NCI-H187 treated with DMSO at 0.1 percent for 48 hours (cell line): ENCODE measurements at places on chromosomes 4 and X.

DNA sequence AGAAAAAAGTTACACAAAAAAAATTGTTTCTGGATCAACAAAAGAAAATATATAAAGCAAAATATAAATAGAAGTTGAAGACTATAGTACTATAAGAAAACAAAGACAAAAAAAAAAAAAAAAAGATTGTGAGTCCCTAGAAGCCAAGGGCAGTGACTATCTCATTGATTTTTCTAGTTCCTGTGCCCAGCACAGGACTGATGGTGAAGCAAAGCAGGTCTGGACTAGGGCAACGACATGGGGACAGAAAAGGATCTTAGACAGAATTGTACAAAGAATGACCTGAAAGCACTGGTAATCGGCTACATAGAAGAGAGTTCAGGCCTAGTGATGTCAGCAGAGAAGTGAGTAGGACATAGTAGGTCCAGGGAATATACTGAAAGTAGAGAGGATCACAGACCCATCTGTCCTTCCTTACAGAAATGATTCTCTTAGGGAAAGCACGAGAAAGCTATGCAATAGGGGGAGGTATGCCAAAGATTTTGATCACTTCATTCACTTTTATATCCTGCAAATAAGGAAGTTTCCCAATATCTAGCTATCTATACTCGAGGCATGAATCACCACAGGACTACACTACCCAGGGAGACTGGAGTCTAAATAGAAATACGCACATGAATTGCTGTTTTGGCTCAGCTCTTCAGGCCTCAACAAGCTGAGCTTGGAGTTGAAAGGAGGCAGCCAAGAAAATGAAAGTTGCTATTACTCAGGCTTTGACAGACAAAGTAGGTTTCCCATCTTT lies 230.9 kb upstream of the GPC4 start:
- DNase-seq: no peak

DNA sequence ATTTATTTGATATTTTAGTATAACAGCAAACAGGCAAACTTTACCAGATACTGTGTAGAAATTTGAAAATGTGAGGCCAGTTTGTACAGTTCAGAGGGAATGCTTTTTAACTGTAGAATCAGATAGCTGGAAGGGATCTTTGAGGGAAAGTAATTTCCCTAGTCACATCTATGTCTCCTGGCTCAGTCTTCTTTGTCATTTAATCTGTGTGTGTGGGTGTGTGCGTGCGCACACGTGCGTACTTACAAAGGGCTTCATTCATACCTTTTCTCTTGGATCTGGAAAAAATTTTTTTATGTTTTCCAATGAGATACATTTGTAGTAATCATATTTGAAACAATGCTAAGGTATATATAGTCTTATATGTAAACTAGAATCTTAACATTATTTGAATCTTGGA lies 44.6 kb downstream of the IL13RA1 start:
- DNase-seq: no peak

DNA sequence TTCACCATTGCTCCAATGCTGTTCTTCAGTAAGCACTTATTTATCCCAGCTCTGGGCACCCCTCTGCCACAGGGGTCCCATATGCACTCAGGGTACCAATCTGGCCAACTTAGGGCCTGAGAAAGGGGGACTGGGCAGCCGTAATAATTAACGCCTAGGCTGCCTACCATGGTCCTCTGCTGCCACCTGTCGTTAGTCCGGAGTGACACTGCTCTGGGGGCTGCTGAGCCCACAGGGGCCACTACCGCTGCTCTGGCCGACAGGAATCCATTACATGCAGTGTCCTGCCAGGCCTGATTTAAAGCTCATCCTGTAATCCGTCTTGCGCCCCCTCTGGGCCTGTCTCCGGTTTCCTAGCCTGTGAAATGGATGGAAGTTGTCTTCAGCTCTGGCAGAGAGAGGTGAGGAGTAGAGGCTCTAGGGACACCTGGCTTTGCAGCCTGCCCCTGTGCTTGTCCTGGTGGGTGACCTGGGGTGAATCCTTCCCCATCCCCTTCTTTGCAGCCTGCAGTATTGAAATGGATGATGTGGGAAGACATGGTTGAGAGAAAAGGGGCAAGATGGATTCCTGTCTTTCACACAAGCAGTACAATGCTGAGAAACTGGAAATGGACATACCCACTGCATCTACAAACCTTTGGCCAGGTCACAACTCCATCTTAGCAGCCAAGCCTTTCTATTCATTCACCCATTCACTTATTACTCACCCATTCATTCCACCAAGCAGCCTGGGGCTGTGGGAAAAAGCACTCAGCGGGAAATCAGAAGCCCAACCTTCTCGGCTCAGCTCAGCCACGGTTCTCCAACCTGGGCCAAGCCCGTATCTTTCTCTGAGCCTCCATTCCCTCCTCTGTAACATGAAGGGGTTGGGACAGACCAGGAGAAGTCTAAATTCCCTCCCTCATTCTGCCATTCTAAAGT lies 116.3 kb upstream of the NALF2 start:
- DNase-seq: no peak

DNA sequence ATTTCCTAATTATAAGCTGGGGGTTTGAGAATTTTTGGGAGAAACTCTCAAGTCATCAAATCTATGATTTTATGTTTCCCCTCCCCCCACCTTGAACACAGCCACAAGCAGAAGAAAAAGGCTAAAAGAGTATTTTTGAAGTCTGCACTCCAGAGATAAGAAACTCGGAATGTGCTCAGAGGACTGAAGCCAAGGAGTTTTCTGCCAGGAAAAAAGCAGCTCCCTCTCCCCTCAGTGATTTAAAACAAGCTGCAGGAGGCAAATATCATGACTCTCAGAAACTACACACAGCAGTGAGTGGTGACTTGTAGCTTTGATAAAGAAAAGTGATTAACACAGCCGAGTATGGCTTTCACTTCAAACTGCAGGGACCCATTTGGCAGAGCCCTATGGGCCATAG lies 800.2 kb upstream of the FTHL17 start:
- DNase-seq: no peak

DNA sequence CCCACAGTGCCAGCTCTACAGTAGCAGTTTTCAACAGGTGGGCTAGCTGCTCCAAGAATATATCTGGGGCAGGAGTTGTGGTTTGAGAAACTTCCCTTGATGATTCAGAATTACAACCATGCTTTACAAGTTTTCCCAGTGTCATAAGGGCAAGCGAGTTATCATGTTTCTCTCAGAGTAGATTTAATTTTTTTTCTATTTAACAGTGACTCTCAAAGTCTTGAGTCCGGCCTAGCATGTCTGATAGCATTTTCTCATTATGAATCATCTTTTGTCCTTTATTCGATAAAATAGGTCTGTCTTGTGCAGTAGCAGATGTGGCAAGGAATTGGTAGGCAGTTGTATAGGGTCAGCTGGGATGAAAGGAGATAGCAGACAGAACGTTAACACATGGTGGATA lies 62.2 kb upstream of the SPANXD start:
- DNase-seq: no peak

GRCh38 chr4:72378901-72379300 lies 190.1 kb downstream of the ADAMTS3 start:
- no peak for DNase-seq

DNA sequence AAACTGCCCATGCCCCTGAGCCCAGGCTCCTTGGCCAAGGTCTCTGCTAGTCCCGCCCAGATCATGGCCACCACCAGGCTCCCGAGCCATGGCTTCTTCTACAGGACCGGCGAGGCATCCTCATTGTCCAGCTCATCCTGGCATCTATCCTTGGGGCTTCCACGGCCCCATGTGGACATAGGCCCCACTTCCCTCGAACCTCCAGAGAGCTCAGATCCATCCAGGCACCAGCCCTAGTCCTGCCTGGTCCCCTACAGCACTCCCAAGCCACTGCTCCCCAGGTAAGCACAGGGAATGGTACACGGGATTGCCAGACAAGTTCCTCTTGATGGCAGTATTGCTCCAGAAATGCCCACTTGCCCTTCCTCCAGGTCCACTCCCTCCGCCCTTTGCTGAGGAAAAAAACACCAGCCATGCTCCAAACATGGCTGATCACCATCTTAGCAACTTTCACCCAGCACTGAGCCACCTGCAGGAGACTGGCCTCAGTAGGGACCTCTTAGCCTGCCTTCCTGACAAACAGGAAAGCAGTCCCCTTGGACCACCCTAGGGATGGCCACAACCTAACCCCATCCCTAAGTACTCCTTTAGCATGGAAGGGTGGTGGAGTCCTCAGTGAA lies 272.1 kb upstream of the AGTR2 start:
- no peak for DNase-seq
